Fibroblast of lung (primary cell): ENCODE measurements at places on chromosomes 2 and 18. TPM values are rescaled to one million over a fixed set of nuclear protein-coding genes. Genes with fewer than 3 reads are reported as not detected.

GRCh38 chr2:42875880-42876279, 83.5 kb upstream of the HAAO start:
- DNase-seq: no peak

DNA sequence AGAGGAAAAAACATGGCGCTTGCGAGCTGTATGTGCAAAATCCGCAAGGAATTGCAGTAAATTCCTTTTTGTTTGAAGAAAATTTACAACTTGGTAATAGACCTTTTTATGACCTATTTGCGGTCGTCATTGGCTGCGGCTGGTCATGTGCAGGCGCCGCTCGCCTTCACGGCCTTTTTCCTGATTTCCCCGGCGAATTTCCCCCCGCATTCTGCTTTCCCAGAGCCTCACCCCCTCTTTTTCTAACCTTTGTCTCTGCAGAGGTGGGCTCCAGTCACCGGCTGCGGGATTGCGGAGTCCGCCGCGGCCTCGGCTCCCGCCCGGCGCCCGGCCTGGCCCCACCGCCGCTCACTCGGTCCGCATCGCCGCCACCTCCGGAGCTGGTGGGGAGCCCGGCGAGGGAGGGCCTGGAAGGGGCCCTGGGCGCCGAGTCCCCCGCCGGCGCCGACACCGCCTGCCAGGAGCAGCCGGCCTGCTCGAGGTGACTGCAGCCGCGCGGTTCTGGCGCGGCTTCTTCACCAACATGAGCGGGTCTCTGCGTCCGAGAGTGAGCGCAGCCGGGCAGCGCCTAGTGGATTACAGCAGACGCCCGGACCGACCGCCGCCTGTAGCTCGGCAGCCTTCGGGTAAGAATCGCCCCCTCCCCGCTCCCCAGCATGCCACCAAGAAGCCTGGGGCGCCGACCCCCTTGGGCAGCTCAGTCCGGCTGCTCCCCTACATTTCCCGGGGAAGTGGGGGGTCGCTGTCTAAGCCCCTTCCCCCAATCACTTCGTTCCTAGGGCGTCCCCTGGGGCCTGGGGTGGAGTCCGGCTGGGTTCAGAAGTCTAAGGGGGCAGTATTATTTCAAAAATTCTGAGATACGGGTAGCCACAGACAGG, 7.1 kb downstream of the HOXD8 start:
- no peak for DNase-seq

DNA sequence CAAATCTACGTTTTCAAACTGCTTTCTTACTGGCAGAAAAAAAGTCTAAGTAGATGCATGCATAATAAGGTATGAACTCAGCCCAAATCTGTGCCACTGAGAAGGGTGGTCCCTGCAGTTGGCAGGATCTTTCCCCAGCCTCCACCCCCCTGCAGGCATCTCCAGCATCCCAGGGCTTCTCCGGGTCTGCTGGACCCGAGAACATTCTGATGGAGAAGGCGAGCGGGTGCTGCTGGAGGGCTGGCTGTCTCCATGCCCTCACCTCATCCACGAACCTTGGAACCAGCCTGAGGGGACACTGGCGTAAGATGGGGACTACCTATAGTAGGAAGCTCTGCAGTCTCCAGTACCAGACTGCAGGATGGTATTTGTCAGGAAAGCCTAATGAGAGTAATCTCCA, 198.9 kb downstream of the HDAC4 start:
- no peak for DNase-seq

- peak; percentile 65 for DNase-seq
These were observed 44.6 kb downstream of the DPP4 start for GRCh38 chr2:162029287-162029901.

DNA sequence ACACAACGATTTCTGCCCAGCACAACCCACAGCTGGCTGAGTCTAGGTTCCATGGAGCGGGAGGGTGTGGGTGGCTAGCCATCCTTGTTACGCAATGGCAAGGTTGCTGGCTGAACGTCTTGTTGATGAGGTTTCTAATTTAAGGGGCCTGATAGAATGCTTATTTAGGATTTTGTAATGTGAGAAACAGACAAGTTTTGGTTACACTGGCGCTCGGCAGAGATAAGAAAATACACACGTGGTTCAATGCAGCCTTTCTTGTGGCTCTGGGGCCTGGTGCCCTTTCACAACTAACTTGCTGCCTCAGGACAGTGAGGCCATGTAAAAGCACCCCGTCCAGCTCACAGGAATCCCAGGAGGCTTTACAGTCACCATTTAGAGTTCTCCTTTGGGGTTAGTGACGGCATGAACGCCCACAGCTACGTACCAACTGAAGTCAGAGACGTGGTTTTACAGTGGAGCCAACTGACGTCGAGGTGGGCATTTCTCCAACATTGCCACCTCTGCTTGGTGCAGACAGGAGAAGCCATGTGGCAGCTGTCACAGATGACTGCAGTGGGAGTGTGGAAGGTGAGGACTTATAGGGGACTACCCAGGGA, 29.7 kb upstream of the PIEZO2 start:
- DNase-seq: peak; percentile 63

- no peak for DNase-seq
These were observed 39.1 kb downstream of the ACKR3 start for GRCh38 chr2:236608710-236609109.

GRCh38 chr2:96940001-96940615, 46.3 kb downstream of the FAM178B start:
- DNase-seq: no peak

GRCh38 chr2:200039724-200040650, 84.6 kb downstream of the MAIP1 start:
- peak; percentile 98 for DNase-seq

GRCh38 chr18:56052202-56052601, 464.2 kb upstream of the TCF4 start:
- DNase-seq: no peak

DNA sequence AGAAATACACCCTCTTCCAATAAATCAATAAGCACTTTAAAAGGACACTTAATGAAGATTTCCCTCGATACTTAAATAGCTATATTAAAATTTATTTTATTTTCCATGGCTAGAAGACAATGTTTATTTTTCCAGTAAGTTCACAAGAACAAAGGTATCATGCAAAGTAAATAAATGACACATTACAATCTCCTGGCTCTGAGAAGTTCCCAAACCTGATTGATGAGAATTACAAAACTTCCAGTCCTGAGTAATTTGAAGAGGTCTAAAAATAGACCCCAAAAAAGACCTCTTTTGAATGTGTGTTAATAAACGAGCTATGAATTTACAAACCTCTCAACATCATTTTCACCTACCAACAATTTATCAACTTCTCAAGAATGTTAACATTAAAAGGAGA, 1.5 kb upstream of the PEX13 start:
- DNase-seq: no peak

GRCh38 chr2:3403587-3404334, 24.3 kb downstream of the TRAPPC12 start:
- DNase-seq: no peak

GRCh38 chr2:165863810-165864261, 69.8 kb upstream of the GALNT3 start:
- DNase-seq: no peak

DNA sequence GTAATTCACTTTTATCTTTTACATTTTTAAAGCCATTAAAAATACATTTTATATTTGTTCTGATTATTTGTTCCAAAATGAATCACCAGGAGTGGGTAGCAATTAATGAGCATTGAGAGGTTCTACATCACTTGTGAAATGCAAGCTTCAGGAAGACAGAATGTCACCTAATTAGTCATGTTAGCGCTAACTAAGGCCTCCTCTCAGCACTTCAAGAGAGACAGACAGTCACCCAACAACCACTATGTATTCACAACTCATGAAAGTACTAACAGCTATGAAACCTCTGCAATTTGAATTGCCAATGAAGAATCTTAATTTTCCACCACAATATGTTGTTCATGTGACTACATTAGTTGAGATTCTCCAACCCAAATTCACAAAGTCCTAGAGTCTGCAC, 611.0 kb downstream of the KCNJ3 start:
- DNase-seq: no peak

RNF144A gene
- 0.24 and 0.40 TPM in 2 replicates for polyA plus RNA-seq

PTRHD1 gene
- polyA plus RNA-seq: 22.5 and 26.3 TPM in 2 replicates

SKA1 gene
- polyA plus RNA-seq: 4.2 and 16.3 TPM in 2 replicates
